Stimulated activated CD4-positive, alpha-beta T cell treated with anti-CD3 and anti-CD28 coated beads, Interleukin-15, amount 100 ng/mL, for 1 hour (primary cell): ENCODE measurements at places on chromosomes 1 and 21.

GRCh38 chr1:154213274-154213673 lies 7.1 kb upstream of the CFAP141 start:
- DNase-seq, result no peak

DNA sequence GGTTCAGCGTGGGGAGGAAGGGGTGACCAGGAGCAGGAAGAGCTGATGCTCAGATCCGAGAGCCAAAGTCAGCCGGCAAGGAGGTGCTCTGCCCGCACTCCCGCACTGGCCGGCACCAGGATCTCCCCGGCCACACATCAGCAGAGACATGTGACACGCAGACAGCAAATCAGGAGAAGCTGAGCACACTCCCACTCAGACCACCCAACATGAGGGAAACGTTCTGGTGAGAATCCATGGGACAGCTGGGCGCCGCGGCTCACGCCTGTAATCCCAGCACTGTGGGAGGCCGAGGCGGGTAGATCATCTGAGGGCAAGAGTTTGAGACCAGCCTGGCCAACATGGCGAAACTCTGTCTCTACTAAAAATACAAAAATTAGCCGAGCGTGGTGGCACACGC lies 18.6 kb upstream of the PTTG1IP start:
- no peak for DNase-seq

DNA sequence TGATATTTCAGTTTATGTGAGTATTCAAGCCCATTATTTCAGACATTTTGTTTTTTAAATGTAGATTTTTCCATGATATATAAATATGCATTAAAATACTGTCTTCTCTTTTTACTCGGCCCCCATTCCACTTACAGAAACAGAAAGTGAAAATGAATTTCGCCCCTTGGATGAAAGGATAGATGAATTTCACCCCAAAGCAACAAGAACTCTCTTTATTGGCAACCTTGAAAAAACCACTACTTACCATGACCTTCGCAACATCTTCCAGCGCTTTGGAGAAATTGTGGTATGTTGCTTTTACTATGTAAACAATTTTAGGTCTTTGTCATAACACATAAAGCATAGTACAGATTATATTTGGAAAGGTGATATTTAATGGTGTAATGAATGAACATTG lies 59.9 kb downstream of the ZBTB17 start:
- no peak for DNase-seq

DNA sequence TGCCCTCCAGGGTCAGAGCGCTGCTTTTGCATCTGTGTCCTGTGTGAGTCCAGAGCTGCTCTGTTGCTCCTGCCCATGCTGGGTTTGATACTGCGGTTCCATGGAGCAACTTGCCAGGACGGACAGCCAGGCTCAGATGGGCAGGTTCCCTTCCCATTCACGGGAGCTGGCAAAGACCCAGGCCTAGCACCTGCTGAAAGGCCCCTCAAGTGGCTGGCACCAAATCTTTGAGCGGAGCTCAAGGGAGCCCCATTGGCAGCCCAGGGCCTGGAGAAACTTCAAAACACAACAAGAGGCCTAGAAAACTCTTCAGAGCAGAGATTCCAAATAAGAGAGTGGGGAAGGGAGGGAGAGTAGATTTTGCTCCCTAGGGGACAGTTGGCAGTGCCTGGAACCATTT lies 97.2 kb downstream of the ACTL8 start:
- no peak for DNase-seq

- no peak for DNase-seq
These were observed 191.2 kb upstream of the GREM2 start for GRCh38 chr1:240803151-240803550.

DNA sequence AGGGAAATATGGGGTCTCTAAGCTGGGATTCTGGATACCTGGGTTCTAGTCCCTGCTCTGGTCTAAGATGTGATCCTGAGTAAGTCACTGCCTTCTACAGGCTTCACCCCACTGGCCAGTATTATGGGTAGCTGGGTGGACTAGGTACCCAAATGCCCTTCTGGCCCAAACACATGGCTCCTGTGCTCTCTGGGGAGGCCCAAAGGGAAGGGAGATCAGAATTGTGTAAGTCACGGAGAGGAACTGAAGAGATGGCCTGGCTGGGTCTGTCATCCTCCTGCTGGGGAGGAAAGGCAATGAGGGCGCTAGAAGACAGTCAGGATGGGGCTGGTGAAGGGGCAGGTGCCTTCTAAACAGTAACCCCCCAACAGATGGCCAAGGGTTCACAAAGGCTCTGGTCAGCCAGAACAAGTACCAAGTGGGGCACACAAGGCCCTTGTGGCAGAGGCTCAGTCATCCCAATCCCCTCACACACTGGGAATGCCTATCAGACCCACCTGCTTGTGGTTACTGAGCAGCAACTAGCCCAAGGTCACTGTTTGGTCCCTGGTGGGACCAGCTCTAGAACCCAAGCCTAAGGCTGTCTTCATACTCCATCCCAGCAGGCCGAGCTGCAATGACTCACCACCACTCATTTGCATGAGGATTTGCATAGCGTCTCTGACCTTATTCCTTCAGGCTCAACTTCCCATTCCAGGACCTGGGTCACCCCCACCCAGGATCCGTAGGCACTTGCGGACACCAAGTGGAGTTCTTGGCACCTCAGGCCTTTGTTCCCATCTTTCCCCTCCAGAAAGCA lies 9.2 kb downstream of the MEF2D start:
- no peak for DNase-seq

DNA sequence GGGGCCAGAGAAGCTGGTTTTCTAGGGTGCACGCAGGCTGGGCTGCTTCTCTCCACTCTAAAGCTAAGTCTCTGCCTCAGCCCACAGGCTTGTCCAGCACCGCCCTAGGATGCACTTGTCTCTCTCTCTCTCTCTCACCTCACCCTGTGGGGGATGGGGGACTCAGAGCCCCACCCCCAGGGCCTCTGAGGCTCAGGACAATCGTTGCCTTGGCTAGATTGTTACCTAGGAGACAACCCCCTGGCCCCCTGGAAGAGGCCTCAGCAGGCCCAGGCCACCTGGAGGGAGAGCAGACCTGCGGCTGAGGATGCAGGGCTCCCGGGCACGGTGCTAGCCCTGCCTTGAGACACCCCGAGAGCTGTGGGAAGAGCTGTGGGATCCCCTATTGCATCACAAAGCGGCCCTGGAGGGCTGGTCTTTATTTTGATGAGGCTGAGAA lies at the start of gene ACTRT2:
ACTRT2 (plus strand) TSS at position 235 of the 439 bp plus-strand sequence. CDS start 220 bp downstream, outside the sequence.
- DNase-seq, result no peak

GRCh38 chr1:2596530-2597333 lies 10.2 kb downstream of the PRXL2B start:
- no peak for DNase-seq

- no peak for DNase-seq
These were observed 58.7 kb downstream of the RUNX3 start for GRCh38 chr1:24871306-24871901.

- no peak for DNase-seq
These were observed 44.1 kb downstream of the SMYD3 start for GRCh38 chr1:246462986-246463385.

DNA sequence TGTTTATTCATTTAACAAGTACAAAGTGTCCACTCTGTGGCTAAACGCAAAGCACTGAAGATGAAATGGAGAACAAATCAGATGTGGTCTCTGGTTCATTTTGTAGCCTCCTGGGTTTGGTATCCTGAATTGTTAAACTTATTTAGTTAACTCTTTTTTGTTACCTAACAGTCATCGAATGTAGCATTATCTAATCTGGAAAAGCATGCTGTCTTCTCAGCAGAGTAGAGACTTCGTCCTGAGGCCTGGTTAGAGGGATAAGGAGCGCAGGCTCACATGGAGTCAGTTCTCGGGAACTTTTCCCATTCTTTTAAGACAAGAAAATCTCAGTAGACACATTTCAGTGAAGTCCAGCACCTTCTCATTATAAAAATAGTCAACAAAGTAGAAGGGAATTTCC lies 33.1 kb upstream of the SH3D21 start:
- DNase-seq, result no peak

DNA sequence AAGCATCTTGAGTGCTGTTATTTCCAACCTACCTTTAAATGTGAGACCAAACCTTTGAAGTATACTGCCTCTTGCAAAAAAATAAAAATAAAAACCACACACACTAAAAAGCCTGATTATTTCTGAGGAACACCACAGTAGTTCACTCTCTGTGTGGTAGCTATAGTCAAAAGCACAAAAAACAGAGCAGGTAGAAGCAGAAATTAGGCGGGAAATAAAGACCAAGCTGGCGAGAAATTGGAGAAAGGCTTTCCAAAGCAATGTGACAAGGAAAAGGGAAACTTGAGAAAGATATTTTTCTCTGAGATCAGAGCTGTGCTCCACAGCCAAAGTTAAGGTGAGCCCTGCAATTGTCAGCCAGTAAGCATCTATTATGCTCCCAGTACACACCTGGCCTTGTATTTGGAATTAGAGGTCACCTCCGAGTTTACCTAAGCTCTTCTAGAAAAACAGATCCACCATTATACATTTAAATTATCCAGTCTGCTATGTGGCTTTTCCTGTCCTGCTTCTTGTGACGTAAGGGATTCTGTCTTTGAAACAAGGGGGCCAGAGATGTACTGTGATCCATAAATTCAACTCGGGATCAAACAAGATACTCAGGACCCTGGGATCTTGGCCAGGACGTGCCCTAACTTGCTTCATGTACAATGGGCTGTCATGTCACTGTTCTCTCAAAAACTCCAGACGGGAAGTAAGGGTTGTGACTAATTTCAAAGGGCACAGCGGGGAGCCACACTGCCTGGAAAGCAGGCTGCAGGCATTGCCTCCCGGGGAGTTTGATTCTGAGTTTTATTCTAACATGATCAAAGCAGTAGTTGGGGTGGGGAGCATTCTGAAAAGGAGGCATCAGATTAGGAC lies 39.8 kb upstream of the RAB4A start:
- DNase-seq, result no peak

- no peak for DNase-seq
These were observed 164.5 kb upstream of the UBE2U start for GRCh38 chr1:64038965-64039364.

GRCh38 chr1:187892683-187893039 lies 1063.9 kb downstream of the PLA2G4A start:
- no peak for DNase-seq

- no peak for DNase-seq
These were observed 369.5 kb downstream of the SEC16B start for GRCh38 chr1:177600321-177600720.

DNA sequence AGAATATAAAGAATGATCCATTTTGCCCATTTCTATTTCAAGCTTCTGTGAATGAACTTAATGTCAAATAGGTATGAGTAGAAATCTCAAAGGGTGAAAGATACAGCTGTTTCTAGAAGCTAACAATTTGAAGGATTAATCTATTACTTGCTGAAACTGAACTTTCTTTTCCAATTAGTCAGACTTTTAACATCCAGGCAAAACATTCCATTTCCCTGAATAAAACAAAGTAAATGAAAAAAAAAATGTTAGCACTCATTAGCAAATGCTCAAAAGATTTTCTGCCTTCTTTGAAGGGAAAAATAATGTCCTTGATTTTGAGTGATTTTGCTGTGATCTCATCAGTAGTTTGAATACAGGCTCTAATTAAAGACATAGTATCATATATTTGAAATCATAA lies 447.6 kb upstream of the PRMT6 start:
- no peak for DNase-seq

- no peak for DNase-seq
These were observed 512.3 kb upstream of the PLXNA2 start for GRCh38 chr1:208756339-208756981.

DNA sequence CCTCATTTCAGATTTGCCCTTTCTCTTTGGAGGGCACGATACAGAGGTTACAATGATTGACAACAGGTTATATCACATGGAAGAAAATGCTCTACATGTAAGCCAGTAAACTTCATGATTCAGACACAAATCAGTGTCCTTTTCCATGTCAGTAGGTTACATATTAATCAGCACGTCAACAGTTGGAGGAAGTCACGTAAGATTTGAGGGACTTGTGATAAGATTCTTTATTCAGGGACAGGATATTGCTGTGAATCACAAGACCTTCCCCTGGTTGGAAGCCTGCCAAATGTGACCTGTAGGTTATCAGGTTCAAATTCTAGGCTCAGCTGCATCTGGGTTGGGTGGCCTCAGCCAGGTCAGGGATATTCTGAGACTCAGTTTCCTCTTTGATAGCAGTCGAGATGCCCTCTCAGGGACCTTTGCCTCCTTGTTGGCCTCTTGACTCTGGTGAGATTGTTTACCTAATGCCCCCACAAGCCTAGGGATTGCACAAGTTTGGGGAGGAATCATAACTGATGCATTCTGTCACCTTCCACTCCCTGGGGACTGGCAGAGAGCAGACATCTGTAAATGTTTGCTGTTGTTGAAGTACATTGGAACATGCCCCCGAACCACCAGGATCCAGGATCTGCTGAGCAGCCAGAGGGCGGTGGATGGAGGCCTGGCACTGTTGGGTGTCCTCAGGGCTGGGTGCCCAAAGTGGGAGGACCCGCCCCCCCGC lies 31.9 kb downstream of the SERINC2 start:
- DNase-seq, result no peak

DNA sequence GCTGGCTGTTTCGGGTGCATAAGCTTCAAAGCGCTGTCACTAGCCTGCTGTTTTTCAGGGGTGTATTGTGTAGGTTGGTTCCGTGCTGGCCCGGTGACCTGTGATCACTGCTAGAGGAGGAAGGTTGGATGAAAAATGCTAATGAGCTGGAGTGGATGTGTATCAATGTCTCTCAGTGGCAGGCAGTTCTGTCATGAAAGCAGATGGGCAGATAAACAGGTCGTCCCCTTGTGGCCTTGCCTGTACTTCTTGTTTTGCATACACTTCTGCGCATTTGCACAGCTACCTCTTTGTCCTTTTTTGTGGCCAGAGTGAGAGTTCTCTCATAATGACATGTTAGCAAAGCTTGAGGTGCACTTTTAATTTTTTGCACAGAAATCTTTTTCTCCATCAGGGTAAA lies 2.9 kb downstream of the SELENON start:
- DNase-seq, result no peak

- no peak for DNase-seq
These were observed 12.5 kb upstream of the KPRP start for GRCh38 chr1:152745289-152745704.

GRCh38 chr1:93000291-93000690 lies 39.0 kb upstream of the DIPK1A start:
- DNase-seq, result no peak

DNA sequence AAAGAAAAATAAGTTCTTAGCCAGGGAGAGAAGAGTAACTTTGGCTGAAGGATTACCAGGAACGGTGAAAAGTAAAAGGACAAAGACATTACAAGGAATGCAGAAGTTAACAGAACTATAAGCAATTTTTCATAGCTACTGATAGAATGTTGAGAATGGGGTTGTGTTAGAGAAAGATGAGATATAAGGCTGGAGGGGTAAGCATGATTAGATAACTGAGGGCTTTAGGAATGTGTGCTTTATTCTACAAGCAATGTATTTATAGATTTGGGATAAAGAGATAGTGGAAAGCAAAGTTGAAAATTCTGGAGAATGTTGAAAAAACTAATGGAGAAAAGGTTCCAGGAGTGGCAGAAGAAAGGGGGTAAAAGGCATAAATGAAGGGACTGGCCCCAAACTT lies 65.4 kb upstream of the PTCH2 start:
- DNase-seq, result no peak

- DNase-seq, result no peak
These were observed 965.4 kb upstream of the TMPRSS15 start for GRCh38 chr21:19368944-19369343.
